ENCODE measurements at places on chromosomes 7 and 10.

DNA sequence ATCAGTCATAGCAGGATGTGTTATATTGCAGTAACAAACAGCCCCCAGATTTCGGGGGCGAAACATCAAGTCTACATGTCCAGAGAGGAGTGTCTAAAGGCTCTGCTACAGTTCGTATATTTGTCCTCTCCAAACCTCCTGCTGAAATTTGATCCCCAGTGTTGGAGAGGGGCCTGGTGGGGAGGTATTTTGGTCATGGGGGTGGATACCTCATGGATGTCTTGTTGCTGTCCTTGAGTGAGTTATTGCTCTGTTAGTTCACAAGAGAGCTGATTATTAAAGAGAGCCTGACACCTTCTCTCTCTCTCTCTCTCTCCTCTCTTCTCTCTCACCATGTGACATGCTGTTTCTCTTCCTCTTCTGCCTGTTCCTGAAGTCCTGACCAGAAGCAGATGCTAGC lies 343.7 kb downstream of the TCERG1L start:
- DNase-seq = no peak

GRCh38 chr7:35908331-35909216 lies 107.7 kb downstream of the SEPTIN7 start:
- no peak for DNase-seq

- DNase-seq = no peak
Measured at GRCh38 chr10:21031232-21031795, 134.2 kb upstream of the NEBL start.

DNA sequence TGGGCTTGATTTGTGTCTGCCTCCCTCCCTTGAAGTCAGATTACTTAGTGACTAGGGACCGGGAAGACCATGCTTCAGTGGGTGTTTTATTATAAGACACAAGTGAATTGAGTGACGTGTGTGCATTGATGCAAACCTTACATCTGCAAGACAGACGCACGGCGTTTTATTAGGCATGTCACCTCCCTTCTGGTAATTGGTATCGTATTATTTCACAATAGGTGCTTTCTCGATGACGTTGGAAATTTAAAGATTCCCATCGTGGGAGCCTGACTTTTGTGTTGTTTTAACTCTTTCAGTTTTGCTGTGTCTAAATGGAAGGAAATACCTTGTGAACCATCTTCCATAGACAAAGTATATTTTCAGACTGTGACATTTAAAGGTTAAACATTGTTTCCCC lies 132.6 kb downstream of the INSYN2A start:
- DNase-seq = no peak

GRCh38 chr10:34966451-34966850 lies 123.7 kb downstream of the CUL2 start:
- DNase-seq = no peak

DNA sequence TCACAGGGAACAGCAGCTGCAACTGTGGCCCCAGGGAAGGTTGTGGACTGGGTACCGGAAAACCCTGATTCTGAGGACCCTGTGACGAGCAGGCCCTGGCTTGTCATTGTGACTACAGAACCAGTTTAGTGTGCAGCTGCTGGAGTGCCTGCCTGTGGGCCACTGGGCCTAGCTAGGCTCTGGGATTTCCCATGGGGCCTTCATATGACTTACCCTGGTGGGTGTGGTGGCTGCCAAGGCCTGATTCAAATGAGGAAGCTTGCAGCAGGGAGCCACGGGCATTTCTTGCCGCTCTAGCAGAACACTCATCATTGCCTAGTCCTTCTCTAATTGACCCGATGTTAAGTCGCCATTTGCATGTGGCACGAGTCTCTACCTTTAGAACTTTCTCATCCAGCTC lies 14.7 kb upstream of the CAMK2G start:
- DNase-seq = no peak

GRCh38 chr10:21150166-21150565 lies 253.1 kb upstream of the NEBL start:
- no peak for DNase-seq

GRCh38 chr7:121267612-121268011 lies 61.2 kb upstream of the WNT16 start:
- no peak for DNase-seq

GRCh38 chr10:18713077-18713476 lies 53.8 kb downstream of the ARL5B start:
- no peak for DNase-seq

- DNase-seq = no peak
Measured at GRCh38 chr7:51590746-51591145, 274.1 kb upstream of the COBL start.
